Stimulated activated CD4-positive, alpha-beta T cell treated with anti-CD3 and anti-CD28 coated beads, TNF-alpha, amount 100 ng/mL, for 48 hours (primary cell): ENCODE measurements at places on chromosomes 5 and 9.

GRCh38 chr9:34777666-34778065 lies 67.7 kb upstream of the CCL21 start:
- DNase-seq = no peak

GRCh38 chr5:4145511-4145910 lies 549.9 kb downstream of the IRX1 start:
- DNase-seq = no peak

- peak; percentile 41 for DNase-seq
Measured at GRCh38 chr5:178145965-178146820, 7.5 kb downstream of the NHP2 start.

GRCh38 chr9:27469550-27469949 lies 54.5 kb upstream of the IFNK start:
- DNase-seq = no peak

DNA sequence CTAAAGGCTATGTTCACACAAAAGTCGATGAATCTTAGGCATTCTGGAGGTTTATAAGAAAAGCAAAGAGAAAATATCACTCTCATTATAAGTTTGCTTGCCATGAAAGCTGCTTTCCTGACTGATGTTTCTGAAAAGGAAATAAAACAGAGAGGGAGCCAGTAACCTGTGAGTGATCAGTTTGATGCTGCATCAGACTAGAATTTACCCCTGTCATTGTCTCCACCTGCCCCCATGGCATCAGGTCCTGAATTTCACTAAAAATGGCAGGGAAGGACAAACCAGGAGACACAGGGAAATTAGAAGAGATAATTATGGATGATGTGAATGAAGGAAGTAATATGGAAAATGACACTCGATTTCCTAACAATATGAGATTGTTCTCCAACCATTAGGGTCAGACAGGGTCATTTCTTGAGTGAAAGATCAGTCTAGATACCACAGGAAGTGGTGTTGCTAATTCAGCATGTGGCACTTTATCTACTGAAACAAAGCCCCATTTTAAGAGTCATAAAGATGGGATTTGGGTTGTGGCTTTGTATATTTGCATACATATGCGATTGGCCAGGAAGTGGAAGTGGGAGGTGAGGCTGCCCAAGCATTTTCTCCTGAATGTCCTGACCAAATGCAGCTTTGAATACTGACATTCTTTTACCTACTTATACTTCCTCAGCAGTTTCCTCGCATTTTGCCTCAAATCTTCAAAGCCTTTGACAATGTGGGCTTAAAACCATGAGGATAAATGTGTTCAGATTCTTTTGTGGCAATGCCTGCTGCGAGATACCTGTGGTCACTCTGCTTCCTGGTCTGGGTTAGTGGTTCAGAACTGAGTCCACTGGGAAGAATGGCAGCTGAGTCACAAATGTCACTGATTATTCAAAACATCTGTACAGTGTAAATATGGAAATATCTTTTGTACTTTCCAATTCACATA lies 29.7 kb downstream of the MEGF10 start:
- DNase-seq = no peak
